ENCODE measurements at places on chromosomes 6 and 20. TPM values are rescaled to one million over a fixed set of nuclear protein-coding genes. Genes with fewer than 3 reads are reported as not detected.

DPPA5 gene
- not detected for total RNA-seq

STX11 gene
- total RNA-seq, result 19.7 TPM

OOEP gene
- total RNA-seq, result not detected

PI16 gene
- total RNA-seq, result not detected

FRMD1 gene
- total RNA-seq, result not detected

ADGRF1 gene
- total RNA-seq, result not detected

TBXT gene
- total RNA-seq, result not detected

C6orf120 gene
- total RNA-seq, result 18.9 TPM

DNA sequence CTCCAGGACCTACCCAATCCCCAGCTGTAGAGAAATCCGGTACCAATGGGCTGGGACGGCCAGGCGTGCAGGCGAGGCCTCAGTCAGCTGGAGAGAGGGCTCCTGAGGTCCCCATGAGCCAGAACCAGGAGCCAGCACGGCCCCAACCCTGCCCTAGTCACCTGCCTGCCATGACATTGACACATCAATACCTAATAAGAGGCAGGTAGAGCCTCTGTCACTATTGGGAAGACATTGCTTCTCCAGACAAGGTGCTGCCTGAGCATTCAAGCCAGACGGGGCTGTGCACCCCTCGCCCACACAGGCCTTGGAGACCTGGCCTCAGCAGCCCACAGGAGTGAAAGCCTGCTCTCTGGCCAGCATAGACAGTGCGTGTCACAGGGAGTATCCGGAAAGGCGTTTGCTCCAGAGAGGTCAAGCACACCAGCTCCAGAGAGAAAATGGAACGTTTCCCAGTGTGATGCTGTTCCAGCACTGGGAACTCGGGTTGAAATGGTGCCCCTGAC, 3.5 kb downstream of the DLL1 start:
- peaks cover 53% of the 10 kb centered on the region for H3K27me3 ChIP-seq
- peaks cover 18% of the 10 kb centered on the region for H3K4me1 ChIP-seq
- no peak overlapping the region for H3K27ac ChIP-seq
- no peak for DNase-seq
- no peak overlapping the region for H3K4me3 ChIP-seq

DNA sequence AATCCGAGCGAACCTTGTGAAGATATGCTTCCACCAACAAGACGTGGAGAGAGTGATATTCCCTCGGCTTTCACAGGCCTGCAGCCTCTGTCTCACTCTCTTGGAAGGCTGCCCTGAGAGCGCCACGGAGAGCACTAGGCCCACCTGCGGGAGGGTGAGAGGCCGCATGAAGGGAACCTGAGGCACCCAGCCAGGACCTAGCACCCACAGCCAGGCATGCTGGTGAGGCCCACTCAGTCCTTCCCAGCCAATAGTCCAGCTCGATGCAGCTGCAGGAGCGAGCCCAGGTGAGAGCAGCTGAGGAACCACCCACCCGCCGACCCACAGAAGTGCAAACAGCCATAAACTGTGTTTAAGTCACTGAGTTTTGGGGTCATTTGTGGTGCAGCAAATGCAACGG, 227.2 kb downstream of the QKI start:
- no peak overlapping the region for H3K27ac ChIP-seq
- H3K36me3 ChIP-seq, result no peaks in the 10 kb centered on the region
- no peaks in the 10 kb centered on the region for H3K4me1 ChIP-seq
- no peaks in the 10 kb centered on the region for H3K27me3 ChIP-seq
- no peak overlapping the region for H3K4me3 ChIP-seq

DNA sequence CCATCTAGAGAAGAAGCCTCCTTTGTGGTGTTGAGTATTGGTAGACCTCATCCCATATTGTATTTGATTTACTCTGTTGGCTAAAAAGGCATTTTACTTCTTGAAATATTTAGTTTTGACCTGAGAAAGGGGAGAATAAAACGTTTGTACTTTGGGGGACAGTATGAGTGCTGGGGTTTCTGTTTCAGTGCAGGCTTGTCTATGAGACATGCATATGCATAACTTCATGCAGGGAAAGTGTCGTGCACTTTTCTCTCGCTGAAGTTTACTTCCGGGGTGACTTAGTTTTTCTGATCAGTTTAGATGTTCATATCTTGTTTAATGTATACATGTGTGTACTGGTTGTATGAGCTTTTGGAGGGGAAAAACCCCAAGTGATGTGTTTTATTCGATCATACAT, 59.5 kb downstream of the UTRN start:
- peak overlapping the region; percentile 93 for H3K4me3 ChIP-seq
- H3K27ac ChIP-seq, result peak overlapping the region; percentile 99

DNA sequence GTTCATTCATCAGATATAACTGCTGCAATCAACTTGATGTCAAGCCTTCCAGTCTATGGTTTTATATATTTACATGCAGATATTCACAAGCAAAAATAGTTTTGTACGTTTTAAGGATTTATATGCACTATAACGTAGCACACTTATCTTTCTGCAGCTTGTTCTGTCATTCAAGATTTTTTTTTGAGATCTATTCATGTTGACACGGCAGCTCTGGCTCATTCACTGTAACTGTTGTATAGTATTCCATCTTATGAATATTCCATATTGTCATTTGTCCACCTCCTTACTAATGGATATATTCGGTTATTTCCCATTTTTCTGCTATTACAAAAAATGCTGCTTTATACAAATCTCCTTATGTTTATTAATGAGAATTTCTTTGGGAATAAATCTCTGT, 13.2 kb downstream of the ELOVL2 start:
- no peak overlapping the region for H3K27ac ChIP-seq
- no peaks in the 10 kb centered on the region for H3K4me1 ChIP-seq
- H3K27me3 ChIP-seq, result peaks cover 32% of the 10 kb centered on the region
- no peak for DNase-seq

DNA sequence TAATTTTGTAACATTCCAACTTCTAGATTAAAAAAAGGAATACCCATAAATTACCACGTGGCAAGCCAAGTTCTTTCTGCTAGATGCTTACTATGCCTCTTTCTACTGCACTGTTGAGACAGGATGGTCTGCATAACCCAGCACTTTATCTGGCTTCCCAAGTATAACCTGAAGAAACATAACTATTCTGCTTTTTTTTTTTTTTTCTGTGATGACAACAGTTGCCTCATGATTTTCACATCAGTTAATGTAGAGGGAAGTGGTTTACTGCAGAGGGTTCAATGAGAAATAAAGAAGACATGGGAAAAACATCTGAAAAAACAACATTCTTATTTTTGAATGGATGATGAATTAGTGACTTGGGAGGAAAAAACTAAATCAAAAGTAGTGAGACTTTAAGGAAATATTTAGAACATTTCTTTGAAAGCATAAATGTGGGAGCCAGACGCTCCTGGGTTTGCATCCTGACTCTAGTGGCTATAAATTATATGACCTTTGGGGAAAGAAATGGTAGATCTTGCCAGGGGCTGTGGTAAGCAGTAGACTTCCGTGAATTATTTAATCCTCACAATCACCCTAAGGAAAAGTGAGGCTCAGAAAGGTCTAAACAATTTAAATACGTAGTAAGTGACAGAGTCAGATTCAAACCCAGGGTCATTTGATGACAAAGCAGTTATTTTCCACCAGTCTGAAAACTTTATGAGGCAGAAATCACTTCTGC, 230.7 kb downstream of the PHACTR1 start:
- no peaks in the 10 kb centered on the region for H3K36me3 ChIP-seq
- H3K4me3 ChIP-seq, result no peak overlapping the region
- H3K27ac ChIP-seq, result no peak overlapping the region
- H3K27me3 ChIP-seq, result peaks cover 8% of the 10 kb centered on the region

DNA sequence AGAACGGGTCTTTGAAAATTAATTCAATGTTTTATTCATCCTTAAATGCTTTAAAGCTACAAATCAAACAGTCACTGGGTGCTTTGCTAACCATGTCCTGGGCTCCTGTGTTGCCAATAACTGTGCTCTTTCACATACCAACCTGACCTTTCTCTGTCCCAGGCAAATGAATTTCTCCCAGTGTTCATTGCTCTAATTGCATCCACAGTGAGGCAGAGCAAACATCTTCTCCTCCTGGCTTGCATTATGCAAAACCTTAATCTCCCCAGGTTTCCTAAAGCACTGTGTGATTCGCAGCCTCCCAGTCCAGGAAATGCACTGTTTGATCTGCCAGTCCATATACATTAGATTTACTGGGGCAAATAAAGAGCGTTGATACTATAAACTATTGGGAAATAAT, 219.0 kb downstream of the PREX1 start:
- H3K4me3 ChIP-seq, result no peak overlapping the region
- peaks cover 15% of the 10 kb centered on the region for H3K4me1 ChIP-seq
- H3K27me3 ChIP-seq, result peaks cover 7% of the 10 kb centered on the region
- H3K27ac ChIP-seq, result no peak overlapping the region
- H3K36me3 ChIP-seq, result no peaks in the 10 kb centered on the region

GRCh38 chr6:73139681-73140383, 85.5 kb downstream of the KHDC1L start:
- H3K27ac ChIP-seq, result no peak overlapping the region
- no peak for DNase-seq
- no peak overlapping the region for H3K4me3 ChIP-seq
- H3K4me1 ChIP-seq, result no peaks in the 10 kb centered on the region
- H3K27me3 ChIP-seq, result no peaks in the 10 kb centered on the region

DNA sequence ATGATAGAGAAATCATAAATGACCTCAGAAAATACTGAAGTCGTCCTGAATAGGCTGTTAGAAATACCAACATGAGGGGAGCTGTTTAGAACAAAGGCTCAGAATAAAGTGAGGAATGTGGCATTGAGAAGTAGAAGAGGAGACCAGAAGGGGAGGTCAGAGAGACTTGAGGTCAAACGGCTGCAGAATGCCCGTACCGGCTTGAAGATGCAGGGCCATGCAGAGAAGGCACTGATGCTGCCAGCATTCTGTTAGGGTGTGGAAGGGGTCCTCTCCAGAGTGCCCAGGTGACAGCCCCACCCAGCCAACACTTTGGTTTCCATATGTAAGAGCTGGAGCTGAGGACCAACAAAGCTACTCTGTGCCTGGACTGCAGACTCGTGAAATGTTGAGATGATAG, 570.9 kb downstream of the CDH26 start:
- DNase-seq, result no peak
- H3K4me3 ChIP-seq, result no peak overlapping the region
- H3K4me1 ChIP-seq, result no peaks in the 10 kb centered on the region
- no peaks in the 10 kb centered on the region for H3K27me3 ChIP-seq
- H3K36me3 ChIP-seq, result no peaks in the 10 kb centered on the region

GRCh38 chr6:121688974-121689373, 253.5 kb downstream of the GJA1 start:
- H3K4me1 ChIP-seq, result peaks cover 14% of the 10 kb centered on the region
- peaks cover 1% of the 10 kb centered on the region for H3K27me3 ChIP-seq
- no peak overlapping the region for H3K27ac ChIP-seq
- H3K36me3 ChIP-seq, result no peaks in the 10 kb centered on the region
- DNase-seq, result no peak
- no peak overlapping the region for H3K4me3 ChIP-seq

DNA sequence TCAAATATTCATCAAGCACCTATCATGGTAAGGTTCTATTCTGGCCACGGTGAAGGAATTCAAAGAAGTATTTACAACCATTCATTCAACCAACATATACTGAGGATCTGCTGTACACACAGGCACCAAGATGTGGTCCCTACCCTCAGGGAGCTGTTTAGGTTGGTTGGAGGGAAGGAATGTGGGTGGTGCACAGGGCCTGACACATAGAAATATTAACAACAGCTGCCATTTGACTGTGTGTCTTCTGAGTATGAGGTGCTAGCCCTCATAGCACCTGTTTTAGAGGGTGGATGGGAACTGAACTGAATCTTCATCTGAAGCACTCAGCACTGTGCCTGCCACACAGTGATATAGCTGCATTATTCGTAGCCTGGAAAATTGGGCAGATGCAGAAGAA, 7.3 kb downstream of the SNPH start:
- DNase-seq, result no peak
- peaks cover 2% of the 10 kb centered on the region for H3K4me1 ChIP-seq
- H3K4me3 ChIP-seq, result no peak overlapping the region
- peaks cover 4% of the 10 kb centered on the region for H3K36me3 ChIP-seq
- no peak overlapping the region for H3K27ac ChIP-seq

GRCh38 chr6:20202324-20202658, 10.0 kb downstream of the MBOAT1 start:
- H3K4me1 ChIP-seq, result peaks cover 73% of the 10 kb centered on the region
- no peaks in the 10 kb centered on the region for H3K27me3 ChIP-seq
- no peak for DNase-seq
- H3K4me3 ChIP-seq, result no peak overlapping the region
- peaks cover 57% of the 10 kb centered on the region for H3K36me3 ChIP-seq

DNA sequence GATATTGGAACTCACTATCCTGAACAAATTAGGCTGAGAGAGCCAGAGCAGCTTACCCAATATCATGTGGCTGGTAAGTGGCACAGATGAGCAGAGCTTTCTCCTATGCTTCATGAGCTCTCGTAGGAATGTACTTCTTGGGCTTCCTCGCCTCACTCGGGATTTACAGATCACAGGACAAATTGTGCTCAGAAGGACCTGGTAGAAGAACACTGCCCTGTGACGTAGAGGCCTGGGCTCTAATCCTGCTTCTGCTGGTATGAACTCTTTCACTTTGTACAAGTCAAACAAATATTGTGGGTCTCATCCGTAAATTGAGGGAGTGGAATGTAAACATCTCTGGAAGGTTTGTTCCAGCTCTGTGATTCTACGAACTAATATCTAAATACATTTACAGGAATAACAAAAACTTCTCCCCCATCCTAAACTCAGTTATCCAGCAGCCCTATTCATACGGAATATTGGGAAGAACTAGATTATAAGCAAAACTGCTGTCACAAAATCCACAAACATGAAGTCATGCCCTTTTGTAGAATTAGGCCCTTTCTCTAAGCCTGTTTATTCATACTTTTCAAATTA, 187.6 kb downstream of the CLIC5 start:
- no peaks in the 10 kb centered on the region for H3K27me3 ChIP-seq
- H3K36me3 ChIP-seq, result peaks cover 32% of the 10 kb centered on the region
- peak overlapping the region; percentile 24 for H3K27ac ChIP-seq
- peaks cover 55% of the 10 kb centered on the region for H3K4me1 ChIP-seq
- DNase-seq, result no peak

GRCh38 chr6:143695130-143695968, 17.6 kb downstream of the PHACTR2 start:
- H3K27me3 ChIP-seq, result no peaks in the 10 kb centered on the region
- no peak for DNase-seq
- H3K4me3 ChIP-seq, result no peak overlapping the region
- peaks cover 30% of the 10 kb centered on the region for H3K4me1 ChIP-seq

- H3K4me1 ChIP-seq, result no peaks in the 10 kb centered on the region
- peaks cover 3% of the 10 kb centered on the region for H3K27me3 ChIP-seq
- H3K36me3 ChIP-seq, result no peaks in the 10 kb centered on the region
- H3K4me3 ChIP-seq, result no peak overlapping the region
- H3K27ac ChIP-seq, result no peak overlapping the region
These were observed 7.3 kb upstream of the RIMS1 start for GRCh38 chr6:71879016-71879415.

DNA sequence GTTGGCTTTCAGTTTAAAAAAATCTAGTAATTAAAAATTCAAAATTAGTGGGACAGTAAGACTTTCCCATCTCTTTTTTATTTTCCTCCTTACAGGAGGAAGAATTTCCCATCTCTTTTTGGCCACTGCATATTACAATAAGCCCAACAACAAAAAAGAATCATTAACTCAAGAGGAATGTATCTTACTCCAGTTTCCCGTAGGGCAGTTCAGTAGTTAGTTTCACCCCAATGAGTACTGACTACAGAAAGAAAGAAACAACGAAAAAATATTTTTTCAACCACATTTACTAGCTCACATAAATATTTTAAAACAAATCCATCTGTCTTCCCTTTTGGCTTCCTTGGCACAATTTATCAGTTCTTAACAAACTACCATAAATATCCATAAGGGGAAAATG, 14.9 kb upstream of the BLOC1S5 start:
- no peak overlapping the region for H3K27ac ChIP-seq
- H3K4me1 ChIP-seq, result peaks cover 26% of the 10 kb centered on the region
- H3K27me3 ChIP-seq, result no peaks in the 10 kb centered on the region
- no peak overlapping the region for H3K4me3 ChIP-seq
- H3K36me3 ChIP-seq, result peaks cover 51% of the 10 kb centered on the region
